ENCODE measurements at places on chromosomes 6 and 20. TPM values are rescaled to one million over a fixed set of nuclear protein-coding genes. Genes with fewer than 3 reads are reported as not detected.

GSTA2 gene
- polyA plus RNA-seq = 0.19 TPM

OOEP gene
- polyA plus RNA-seq = 0.21 TPM

LY6G6D gene
- polyA plus RNA-seq = not detected

CGAS gene
- polyA plus RNA-seq = 3.8 TPM

HEY2 gene
- 8.0 TPM for polyA plus RNA-seq

GHRH gene
- not detected for polyA plus RNA-seq

DDO gene
- polyA plus RNA-seq = 0.79 TPM

GZF1 gene
- polyA plus RNA-seq = 15.4 TPM

FNDC11 gene
- 0.99 TPM for polyA plus RNA-seq

CHRNA4 gene
- 5.8 TPM for polyA plus RNA-seq

COL9A3 gene
- polyA plus RNA-seq = 23.2 TPM

SCGN gene
- polyA plus RNA-seq = 0.21 TPM

EBF4 gene
- polyA plus RNA-seq = 25.8 TPM

SPATA2 gene
- polyA plus RNA-seq = 12.1 TPM

XKR7 gene
- 0.32 TPM for polyA plus RNA-seq

HRH3 gene
- polyA plus RNA-seq = 0.21 TPM

TSHZ2 gene
- 14.5 TPM for polyA plus RNA-seq

GRCh38 chr6:130365166-130366106 is at the start of gene TMEM200A:
Gene TMEM200A (plus strand): TSS chr6:130366017. CDS start chr6:130440423, 74,406 bp downstream.
- DNase-seq = no peak

GRCh38 chr6:78380541-78380940 is 486.8 kb upstream of the IRAK1BP1 start:
- DNase-seq = no peak

DNA sequence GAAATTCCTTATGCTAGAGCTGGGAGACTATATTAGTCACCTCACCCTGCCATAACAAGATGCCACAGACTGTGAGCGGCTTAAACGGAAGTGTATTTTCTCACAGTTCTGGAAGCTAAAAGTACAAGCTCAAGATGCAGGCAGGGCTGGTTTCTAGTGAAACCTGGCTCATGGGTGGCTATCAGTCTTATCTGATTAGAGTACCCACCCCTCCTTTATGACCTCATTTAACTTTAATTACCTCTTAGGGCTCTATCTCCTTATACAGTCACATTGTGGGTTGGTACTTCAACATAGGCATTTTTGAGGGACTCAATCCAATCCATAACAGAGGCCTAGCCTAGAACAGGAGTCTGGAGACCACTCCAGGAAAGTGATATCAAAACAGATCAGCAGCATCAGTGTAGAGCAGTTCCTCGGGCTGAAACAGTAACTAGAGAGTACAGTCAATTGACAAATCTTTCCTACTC is 2.3 kb upstream of the SNRNP48 start:
- DNase-seq = no peak

DNA sequence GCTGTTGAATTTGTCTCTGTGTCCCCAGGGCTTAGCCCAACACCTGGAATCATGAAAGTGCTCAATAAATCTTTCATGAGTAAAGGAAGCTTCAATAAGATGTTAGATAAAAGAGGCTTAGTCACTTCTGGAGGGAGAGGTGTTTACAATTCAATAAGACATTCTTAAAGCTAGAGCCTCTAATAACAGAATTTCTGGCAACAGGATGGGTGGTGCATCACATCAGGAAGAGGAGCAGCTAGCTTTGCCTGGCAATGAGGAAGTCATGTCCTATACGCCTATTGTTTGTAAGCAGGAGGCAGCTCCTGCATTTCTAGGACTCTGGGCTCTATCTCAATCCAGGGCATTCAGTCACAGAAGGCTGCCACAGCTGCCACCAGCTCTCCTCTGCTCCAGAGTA is 638.5 kb downstream of the EPM2A start:
- no peak for DNase-seq

GRCh38 chr20:62405108-62405980 is 1.7 kb downstream of the CABLES2 start:
- no peak for DNase-seq

DNA sequence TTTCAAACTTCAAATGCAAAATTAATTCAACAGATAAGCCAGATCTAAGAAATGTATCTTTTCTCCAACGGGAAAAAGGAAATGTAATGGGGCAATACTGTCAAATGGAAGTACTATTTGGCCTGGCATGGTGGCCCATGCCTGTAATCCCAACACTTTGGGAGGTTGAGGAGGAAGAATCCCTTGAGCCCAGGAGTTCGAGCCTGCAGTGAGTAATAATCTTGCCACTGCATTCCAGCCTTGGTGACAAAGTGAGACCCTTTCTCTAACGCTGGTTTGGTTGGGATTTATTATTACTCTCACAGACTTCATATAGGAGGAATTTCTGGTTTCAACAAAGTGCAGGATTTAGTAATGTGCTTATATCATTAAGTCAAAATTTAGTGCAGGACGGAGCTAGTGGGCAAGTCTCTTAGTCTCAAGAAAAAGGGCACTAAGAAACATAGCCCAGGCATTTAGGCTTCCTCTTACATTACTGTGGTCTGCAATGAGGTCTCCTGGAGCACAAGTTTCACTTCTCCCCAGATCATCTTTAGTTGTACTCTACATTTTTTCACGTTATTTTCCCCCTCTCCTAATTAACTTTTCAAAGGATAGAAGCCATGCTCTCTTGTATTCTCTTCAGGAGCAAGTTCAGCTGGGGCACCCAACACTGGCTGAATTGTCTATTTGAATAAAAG is 23.1 kb downstream of the TRIM27 start:
- no peak for DNase-seq

- no peak for DNase-seq
Observed at GRCh38 chr20:11056414-11056813, 382.6 kb upstream of the JAG1 start.

- no peak for DNase-seq
Observed at GRCh38 chr6:87722540-87723169, 20.6 kb upstream of the AKIRIN2 start.

DNA sequence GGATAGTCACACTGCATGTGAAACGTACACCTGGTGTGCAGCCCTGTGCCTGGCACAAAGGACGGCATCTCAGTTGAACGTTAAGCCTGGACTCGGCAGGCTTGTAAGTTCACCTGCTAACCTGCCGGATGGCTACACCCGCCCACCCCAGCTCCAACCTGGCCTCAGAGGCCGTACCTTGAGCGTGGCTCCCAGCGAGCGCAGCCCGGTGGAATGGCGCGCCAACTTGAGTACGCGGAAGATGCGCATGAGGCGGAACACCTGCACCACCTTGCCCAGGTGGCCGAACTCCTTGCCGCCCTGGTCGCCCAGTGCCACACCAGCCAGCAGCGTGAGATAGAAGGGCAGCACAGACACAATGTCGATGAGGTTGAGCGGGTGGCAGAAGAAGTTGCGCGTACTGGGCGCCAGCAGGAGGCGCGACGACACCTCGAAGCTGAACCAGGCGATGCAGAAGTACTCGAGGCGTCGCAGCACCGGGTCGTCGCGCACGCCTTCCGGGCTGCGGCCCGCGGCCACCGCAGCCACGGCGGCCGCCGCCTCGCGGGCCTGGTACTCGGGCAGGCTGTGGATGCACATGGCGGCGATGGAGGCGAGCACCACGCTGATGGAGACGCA is 3.3 kb downstream of the KCNS1 start:
- no peak for DNase-seq

- DNase-seq = no peak
Observed at GRCh38 chr20:36085686-36086267, 68.8 kb upstream of the EPB41L1 start.

GRCh38 chr6:128259029-128259724 is 261.2 kb downstream of the PTPRK start:
- DNase-seq = no peak

DNA sequence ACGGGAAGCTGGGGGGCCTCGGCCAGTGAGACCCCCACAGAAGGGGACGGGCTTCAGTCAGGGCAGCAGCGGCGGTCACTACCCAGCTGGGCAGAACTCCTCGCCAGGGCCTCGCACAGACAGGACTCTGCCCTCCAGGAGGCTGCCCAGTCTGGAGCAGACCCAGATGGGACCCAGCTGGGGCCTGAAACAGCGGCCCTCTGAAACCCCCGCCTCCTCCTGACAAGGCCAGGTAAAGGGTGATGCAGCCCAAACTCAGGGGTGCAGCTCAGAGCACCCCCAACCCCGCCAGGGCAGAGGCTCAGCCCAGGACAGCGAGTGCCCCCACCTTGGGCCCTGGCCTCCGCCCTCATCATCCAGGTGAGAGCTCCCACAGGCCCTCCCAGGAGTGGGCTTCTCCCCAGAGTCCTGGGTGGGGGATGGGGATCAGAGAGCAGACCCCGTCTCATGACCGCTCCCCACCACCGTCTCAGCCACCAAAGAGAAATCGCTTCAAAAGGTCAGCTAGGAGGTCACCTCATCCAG is 2.2 kb downstream of the EEF1A2 start:
- no peak for DNase-seq

DNA sequence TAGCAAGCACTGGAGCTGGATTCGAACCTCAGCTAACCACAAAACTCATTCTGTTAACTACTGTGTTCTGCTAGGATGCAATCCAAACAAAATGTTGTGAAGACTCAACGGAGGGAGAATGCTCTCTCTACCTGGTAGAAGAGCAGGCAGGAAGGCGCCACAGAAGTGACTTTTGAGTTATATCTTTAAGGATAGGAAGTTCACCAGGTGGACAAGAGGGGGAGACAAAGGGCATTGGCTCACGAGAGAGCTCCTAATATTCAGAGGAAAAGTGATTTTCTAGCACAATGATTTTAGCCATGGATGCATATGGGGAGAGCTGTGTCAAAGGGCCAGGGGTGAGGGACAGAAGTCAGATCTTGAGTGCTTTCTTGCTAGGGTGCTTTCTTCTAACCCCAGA is 108.4 kb upstream of the MAFB start:
- no peak for DNase-seq

DNA sequence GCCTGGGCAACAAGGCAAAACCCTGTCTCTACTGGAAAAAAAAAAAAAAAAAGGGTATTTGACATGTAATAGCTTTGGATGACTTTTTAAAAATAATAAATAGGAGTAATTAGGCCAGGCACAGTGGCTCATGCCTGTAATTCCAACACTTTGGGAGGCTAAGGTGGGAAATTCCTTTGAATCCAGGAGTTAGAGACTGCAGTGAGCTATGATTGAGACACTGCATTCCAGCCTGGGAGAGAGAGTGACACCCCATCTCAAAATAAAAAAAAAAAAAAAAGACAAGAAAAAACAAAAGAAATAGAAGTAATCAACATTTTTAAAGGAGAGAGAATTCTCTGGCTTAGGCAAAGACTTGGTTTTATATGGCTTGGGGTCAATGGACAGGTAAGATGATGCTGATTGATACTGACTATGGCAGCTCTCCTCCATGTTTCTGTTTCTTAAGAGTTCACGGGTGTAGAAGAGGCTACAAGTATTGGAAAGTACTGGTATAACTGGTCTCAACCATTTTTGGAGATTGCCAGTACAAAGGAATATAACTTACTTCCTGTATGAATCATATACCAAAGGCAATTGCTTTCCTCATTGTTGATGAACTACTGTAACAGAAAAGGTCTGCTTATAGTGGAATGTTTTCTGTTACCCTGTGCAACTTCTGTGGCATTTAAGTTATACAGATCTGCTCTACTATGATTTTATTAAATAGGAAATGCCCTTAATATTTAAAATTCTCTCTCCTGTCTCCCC is 10.1 kb downstream of the MAP3K5 start:
- no peak for DNase-seq

DNA sequence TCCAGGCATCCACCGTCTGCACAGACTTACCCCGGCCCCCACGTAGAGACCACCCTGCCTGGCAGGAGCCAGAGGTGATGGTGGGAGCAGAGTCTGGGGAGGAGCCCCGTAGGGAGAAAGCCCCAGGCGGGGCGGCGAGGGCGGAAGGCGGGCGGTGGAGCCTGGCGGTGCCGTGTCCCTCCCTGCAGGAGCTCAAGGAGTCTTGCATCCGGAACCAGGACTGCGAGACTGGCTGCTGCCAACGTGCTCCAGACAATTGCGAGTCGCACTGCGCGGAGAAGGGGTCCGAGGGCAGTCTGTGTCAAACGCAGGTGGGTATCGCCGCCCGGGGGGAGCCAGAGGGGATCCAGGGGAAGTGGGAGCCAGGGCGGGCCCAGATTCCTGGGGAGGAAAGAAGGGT is 6.0 kb downstream of the CLPSL1 start:
- DNase-seq = no peak

DNA sequence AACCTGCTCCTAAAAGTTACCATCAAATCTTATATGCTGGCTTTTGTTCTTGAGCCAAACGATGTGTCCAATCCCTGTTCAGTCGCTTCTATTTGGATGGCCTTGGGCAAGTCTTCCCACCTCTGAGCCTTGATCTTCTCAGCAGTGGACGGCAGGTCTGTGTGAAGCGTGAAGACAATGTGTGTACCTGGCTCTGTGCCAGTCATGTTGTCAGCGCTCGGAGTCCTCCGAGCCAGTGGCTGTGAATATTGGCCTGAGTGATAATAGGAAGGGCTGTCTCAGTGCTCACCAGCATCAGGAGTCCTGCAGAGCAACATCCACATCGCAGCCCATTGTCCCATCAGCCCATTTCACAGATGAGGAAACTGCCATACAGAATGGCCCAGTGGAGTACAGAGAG is 219.0 kb downstream of the CDC5L start:
- no peak for DNase-seq

All from left renal cortex interstitium (tissue), 4 donors.